MM.1S (cell line): ENCODE measurements at places on chromosomes 4 and X.

DNA sequence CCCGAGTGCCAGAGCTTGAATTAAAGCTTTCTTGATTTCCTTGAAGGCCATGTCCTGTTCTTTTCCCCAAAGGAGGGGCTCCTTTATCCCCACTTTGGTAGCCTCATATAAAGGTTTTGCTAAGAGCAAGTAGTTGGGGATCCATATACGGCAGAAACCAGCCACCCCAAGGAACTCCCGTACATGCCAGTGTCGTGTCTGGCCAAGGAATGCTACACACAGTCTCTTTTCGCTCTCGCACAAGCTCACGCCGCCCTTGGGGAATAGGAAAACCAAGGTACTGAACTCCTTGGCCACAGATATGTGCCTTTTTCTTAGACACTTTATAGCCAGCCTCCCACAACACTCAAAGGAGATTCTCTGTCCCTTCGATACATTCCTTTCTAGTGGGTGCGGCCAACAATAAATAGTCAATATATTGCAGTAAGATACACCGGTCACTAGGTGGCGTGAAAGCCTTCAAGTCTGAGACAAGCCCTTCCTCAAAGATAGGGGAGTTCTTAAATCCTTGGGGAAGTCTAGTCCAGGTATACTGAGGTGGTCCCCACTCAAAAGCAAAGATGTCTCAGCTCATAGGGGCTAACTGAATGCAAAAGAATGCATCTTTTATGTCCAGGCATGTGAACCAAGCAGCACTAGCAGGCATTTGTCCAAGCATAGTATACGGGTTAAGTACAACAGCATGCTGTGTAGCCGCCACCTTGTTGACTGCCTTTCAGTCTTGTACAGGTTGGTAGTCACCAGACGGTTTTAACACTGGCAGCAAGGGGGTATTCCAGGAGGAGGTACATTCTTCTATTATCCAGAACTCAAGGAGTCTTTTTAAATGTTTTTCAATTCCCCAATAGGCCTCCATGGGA is 57.8 kb upstream of the XAGE1B start:
- peak; percentile 31 for DNase-seq

GRCh38 chr4:16270454-16271328 is 44.4 kb upstream of the TAPT1 start:
- DNase-seq: no peak

DNA sequence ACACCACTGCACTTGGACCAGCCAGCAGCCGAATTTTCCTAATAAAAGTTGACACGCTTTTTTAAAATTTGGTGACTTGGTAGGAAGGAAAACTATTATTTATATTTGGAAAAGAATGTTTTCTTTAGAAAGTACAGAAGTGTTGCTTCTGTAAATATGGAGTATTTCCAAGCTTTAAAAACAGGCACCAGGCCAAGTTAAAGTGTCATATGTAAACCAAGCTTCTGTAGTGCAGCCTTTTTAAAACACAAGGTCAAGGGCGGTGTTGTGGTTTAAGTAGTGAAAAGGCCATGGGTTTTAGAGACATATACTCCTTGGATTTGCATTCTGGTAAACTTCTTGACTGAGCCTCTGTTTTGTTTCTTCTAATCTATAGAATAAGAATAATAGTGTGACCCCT is 62.7 kb downstream of the TRIM2 start:
- no peak for DNase-seq

- DNase-seq: no peak
These were observed 130.7 kb downstream of the NR3C2 start for GRCh38 chr4:148311526-148311925.

- DNase-seq: peak; percentile 18
These were observed 187.8 kb downstream of the CCNG2 start for GRCh38 chr4:77344784-77345183.

- DNase-seq: no peak
These were observed 2.1 kb downstream of the JAKMIP1 start for GRCh38 chr4:6198278-6198677.

- DNase-seq: no peak
These were observed 30.9 kb upstream of the CCDC110 start for GRCh38 chr4:185502386-185502785.

- DNase-seq: no peak
These were observed 16.6 kb downstream of the MAGED2 start for GRCh38 chrX:54824195-54824594.

DNA sequence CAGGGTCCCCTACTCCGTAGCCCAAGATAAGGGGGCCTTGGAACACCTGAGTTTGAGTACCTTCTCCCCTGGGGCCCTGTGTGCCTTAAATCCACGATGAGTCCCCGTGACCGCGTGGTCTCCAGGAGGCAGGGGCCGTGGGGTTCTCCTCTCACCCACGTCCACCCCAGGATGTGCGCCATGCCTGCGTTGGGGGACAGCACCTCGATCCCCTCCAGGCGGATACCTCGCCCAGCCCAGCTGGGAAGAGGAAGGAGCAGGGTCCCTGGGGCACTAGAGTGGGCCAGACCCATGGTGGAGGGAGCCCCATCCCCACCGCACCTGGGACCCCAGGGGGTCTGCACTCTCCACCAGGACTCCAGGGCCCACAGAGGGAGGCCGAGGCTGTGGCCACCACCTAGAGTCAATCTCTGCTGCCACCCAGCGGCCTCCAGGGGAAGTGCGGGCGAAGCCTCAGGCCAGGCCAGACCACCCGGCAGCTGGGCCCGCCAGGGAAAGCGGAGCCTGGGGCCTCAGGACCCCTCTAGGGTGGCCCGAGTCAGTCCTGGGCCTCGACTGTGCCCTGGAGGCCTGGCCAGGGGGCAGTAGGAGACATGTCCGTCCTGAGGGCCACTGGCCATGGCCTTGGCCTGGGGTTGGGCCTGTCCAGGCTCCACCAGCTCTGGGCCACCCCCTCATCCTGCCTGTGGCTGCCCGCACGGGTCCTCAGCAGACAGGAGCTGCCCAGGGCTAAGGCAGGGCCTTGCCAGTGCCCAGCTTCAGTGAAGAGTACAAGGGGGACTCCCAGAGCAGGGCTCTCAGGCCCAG is 55.0 kb downstream of the FAM53A start:
- DNase-seq: peak; percentile 33

DNA sequence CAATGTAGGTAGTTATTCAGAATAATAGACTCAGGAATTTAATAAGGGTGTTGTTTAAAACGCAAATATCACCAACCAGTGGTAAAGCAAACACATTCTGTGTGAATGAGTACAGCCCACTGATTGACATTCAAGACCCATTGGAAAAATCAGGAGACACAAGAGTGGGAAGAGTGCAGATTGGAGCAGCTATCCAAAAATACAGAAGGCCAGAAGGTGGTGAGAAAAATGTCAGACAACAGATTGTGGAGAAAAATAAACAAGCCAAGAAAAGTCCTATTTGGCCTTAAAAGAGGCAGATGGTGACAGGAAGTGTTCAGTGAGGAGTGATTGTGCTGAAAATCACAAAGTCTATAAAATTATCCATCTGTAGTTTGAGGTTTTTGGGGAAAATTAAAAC is 39.3 kb downstream of the CPE start:
- DNase-seq: no peak

- no peak for DNase-seq
These were observed 86.5 kb downstream of the DRD5 start for GRCh38 chr4:9867751-9868425.

GRCh38 chrX:2785538-2785937 is 33.7 kb downstream of the XG start:
- DNase-seq: no peak

- DNase-seq: no peak
These were observed 34.7 kb upstream of the PLAC1 start for GRCh38 chrX:134692990-134693389.

- no peak for DNase-seq
These were observed 54.9 kb downstream of the COL4A5 start for GRCh38 chrX:108494406-108495090.

DNA sequence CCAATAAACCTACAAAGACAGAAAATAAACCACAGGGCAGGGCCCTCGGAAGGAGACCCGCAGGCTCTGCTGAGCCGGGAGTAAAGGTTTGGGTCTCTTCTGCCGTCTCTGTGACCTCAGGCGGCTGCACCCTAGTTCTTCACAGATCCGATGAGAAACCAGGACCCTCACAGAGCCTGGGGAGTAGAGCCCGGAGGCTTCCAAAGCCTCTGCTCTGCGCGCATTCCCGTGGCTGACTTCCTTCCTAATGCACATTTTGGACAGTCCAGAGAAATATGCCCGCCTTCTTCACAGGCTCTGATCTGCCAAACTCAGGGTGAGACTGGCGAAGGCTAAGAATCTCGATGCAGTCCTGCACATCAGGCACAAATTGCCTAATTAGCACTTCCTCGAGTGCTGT is 245.5 kb downstream of the EVC2 start:
- DNase-seq: no peak

GRCh38 chr4:118265312-118266144 is 87.3 kb downstream of the PRSS12 start:
- DNase-seq: no peak

DNA sequence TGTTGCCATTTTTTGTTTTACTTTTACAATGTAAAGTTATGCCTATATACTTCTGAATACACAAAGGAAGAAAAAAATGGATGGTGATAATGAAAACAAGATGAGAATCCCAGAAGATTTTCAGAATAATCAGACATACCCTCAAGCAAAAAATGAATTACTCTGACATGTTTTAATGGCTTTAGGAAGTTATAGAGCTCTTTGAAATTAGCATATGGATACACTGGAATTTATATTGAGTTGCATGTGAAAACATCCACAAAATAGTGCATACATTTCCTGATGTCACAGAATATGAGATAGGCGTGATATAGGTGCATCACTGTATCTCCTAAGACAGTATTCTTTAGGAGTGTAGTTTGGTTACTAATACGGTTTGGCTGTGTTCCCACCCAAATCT is 351.3 kb downstream of the SLC7A11 start:
- DNase-seq: no peak

GRCh38 chr4:11264841-11265240 is 163.9 kb downstream of the HS3ST1 start:
- no peak for DNase-seq

GRCh38 chr4:158376106-158376840 is 145.4 kb upstream of the RXFP1 start:
- DNase-seq: no peak

DNA sequence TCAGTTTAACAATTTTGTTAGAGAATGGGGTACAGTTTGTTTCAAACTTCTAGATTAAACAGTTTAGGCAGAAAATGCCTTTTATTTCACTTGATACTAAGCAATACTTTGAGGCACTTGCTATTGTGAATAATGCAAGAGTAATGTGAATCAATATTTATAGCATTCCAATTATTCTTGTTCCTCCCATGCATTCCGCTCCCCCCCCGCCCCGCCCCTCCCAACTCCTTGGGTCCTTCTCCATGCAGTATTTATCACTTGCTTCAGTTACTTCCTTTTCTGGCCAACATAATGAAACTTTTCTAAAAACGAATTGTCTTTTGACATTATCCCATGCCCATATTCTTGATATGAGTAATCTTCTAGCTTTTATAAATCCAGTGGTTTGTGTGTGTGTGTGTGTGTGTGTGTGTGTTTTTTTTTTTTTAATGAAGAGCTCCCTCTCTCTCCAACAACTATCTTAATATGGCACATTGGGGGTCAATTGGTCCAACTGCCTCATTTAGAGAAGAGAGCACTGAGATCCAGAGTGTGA is 1.6 kb downstream of the BANK1 start:
- DNase-seq: no peak

DNA sequence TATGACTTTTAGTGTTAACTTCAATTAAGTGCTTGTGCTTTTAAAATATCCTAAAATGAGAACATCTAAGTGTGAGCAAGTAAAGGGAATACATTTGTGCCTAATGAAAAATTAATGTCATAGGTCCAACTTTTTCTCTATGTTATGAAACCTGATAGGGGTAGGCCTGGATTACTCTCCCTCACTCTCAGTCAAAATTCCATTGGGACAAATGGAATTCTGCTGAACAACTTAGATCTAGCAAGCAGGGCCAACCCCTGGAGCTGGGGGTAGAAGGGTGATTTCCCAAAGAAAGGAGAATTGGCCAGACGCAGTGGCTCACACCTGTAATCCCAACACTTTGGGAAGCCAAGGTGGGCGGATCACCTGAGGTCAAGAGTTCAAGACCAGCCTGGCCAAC is 67.4 kb downstream of the EDNRA start:
- no peak for DNase-seq

DNA sequence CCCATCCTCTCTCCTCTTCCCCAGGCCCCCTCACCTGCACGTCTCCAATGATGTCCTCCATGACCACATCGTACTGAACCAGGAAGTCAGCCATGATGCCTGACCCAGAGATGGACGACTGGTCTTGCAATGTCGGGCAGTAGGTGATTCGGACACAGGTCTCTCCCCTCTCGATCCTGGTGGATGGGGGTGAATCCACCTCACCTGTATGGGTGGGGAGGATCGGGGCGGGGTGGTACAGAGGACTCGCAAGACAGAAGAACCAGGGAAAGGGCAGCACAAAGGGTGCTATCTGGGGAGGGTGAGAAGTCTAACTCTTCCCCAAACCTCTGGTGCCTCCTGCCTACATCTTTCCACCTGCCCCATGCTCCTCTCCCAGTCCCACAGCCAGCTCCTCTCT is 9.6 kb downstream of the ITIH6 start:
- DNase-seq: no peak

GRCh38 chr4:147789596-147789995 is 57.7 kb downstream of the ARHGAP10 start:
- no peak for DNase-seq

DNA sequence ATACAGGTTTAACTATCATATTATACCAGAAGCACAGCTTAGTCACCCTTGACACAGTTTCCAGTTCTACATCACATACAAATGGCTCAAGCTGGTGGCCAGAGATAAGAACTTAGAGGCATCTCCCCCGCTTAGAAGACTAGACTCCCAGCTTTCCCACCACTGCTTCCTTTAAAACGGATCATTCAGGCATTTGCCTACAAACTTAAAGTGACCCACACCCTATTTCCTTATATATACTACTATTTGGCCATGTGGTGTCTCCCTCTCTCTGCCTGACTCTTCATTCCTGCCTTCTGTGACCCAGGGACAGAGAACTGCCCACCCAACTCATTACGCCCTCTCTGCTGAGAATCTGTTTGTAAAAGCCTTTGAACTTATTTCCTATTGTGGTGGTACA is 781.2 kb upstream of the DIAPH2 start:
- DNase-seq: no peak

GRCh38 chr4:177175473-177175872 is 134.2 kb upstream of the NEIL3 start:
- no peak for DNase-seq

- no peak for DNase-seq
These were observed 62.9 kb downstream of the ELOVL6 start for GRCh38 chr4:110135523-110135922.

- no peak for DNase-seq
These were observed 30.6 kb downstream of the ANK2 start for GRCh38 chr4:113080050-113080449.

DNA sequence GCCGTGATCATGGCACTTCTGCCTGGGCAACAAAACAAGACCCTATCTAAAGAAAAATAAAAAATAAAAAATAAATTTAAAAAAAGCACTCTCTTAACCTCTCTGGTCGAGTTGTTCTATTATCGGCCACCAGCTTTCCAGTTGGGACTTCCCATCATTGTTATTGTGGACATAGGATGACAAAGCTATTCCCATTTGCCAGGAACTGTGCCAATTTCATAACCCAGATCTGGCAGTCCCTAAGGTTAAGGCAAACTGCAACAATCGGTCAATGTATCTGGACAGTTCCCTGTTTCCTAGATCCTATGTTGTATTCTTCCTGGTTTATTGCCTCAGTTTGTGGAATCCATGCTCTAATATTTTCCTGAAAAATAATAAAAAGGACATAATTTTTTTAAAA is 17.8 kb upstream of the ANXA5 start:
- DNase-seq: no peak

GRCh38 chr4:40734497-40734896 is 15.3 kb upstream of the NSUN7 start:
- no peak for DNase-seq

GRCh38 chr4:30268370-30268769 is 451.8 kb upstream of the PCDH7 start:
- no peak for DNase-seq
